ENCODE measurements at places on chromosomes 13 and 19. TPM values are rescaled to one million over a fixed set of nuclear protein-coding genes. Genes with fewer than 3 reads are reported as not detected.

The GJB6 gene
- not detected for total RNA-seq

The ZNF221 gene
- 4.7 TPM for total RNA-seq

The KRTDAP gene
- total RNA-seq: not detected

The C2CD4C gene
- total RNA-seq: 2.7 TPM

The SIAH3 gene
- total RNA-seq: not detected

The SOX1 gene
- total RNA-seq: not detected

The MBD3 gene
- total RNA-seq: 61.8 TPM

The ZNF880 gene
- 18.3 TPM for total RNA-seq

The PGLYRP2 gene
- total RNA-seq: not detected

The LHFPL6 gene
- 68.9 TPM for total RNA-seq

The PDE4A gene
- total RNA-seq: 8.2 TPM

The ATXN8OS gene
- total RNA-seq: not detected

The ZNF565 gene
- total RNA-seq: 4.0 TPM

The KANK3 gene
- 13.1 TPM for total RNA-seq

The CEACAM8 gene
- total RNA-seq: 0.35 TPM

The PRRG2 gene
- total RNA-seq: 0.40 TPM

The SLC10A2 gene
- not detected for total RNA-seq

The CLIP3 gene
- total RNA-seq: 7.1 TPM

The ANKLE1 gene
- total RNA-seq: 0.30 TPM

The CD79A gene
- total RNA-seq: not detected

Measured in cardiac septum (tissue), 1 donor.